Uterus (tissue), 4 donors: ENCODE measurements at places on chromosomes 6 and 20. TPM values are rescaled to one million over a fixed set of nuclear protein-coding genes. Genes with fewer than 3 reads are reported as not detected.

GRCh38 chr20:49187330-49187850, 744 bp downstream of the STAU1 start:
- H3K4me3 ChIP-seq: peak overlapping the region; percentile 63
- H3K4me1 ChIP-seq: no peaks in the 10 kb centered on the region
- no peaks in the 10 kb centered on the region for H3K36me3 ChIP-seq
- H3K27me3 ChIP-seq: no peaks in the 10 kb centered on the region
- peak; percentile 40 for DNase-seq

DNA sequence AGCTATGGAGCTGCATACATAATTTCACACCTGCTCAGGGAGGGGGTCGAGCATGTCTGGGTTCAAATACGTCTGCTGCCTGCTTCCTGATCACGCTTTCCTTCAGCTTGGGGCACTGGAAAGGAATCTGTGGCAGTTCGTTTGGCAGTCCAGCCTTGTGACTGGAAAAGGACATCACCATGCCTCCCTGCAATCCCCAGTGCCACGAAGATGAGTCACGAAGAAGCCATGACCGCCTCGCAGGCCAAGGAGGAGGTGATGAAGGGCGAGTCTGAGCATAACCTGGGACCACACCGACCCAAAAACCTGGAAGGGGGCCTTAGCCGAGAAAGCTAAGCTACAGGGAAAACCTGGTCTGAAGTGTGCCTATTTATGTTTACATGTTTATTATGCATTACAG, 13.1 kb downstream of the JAG1 start:
- no peak overlapping the region for H3K4me3 ChIP-seq
- peak; percentile 18 for DNase-seq
- no peaks in the 10 kb centered on the region for H3K27me3 ChIP-seq
- H3K27ac ChIP-seq: peak overlapping the region; percentile 39
- H3K36me3 ChIP-seq: no peaks in the 10 kb centered on the region

- H3K27me3 ChIP-seq: no peaks in the 10 kb centered on the region
- no peaks in the 10 kb centered on the region for H3K36me3 ChIP-seq
- no peaks in the 10 kb centered on the region for H3K4me1 ChIP-seq
- H3K4me3 ChIP-seq: peak overlapping the region; percentile 51
Measured at GRCh38 chr6:145814035-145814500, 527 bp downstream of the FBXO30 start.

- no peaks in the 10 kb centered on the region for H3K4me1 ChIP-seq
- H3K27me3 ChIP-seq: no peaks in the 10 kb centered on the region
- no peak overlapping the region for H3K27ac ChIP-seq
- DNase-seq: no peak
- H3K36me3 ChIP-seq: no peaks in the 10 kb centered on the region
Measured at GRCh38 chr6:69732045-69732444, 64.8 kb downstream of the LMBRD1 start.

GRCh38 chr6:41750374-41750773, 3.2 kb upstream of the PGC start:
- H3K4me1 ChIP-seq: no peaks in the 10 kb centered on the region
- no peaks in the 10 kb centered on the region for H3K36me3 ChIP-seq
- no peaks in the 10 kb centered on the region for H3K27me3 ChIP-seq
- H3K27ac ChIP-seq: no peak overlapping the region
- no peak overlapping the region for H3K4me3 ChIP-seq

TCF15 gene
- total RNA-seq: 0.97 TPM

TMEM244 gene
- total RNA-seq: not detected

FRS3 gene
- total RNA-seq: 8.9 TPM

LY6G6F gene
- not detected for total RNA-seq

EYS gene
- total RNA-seq: not detected

TMC2 gene
- not detected for total RNA-seq

CRISP3 gene
- 1.7 TPM for total RNA-seq
